ENCODE measurements at places on chromosomes 2 and 18.

DNA sequence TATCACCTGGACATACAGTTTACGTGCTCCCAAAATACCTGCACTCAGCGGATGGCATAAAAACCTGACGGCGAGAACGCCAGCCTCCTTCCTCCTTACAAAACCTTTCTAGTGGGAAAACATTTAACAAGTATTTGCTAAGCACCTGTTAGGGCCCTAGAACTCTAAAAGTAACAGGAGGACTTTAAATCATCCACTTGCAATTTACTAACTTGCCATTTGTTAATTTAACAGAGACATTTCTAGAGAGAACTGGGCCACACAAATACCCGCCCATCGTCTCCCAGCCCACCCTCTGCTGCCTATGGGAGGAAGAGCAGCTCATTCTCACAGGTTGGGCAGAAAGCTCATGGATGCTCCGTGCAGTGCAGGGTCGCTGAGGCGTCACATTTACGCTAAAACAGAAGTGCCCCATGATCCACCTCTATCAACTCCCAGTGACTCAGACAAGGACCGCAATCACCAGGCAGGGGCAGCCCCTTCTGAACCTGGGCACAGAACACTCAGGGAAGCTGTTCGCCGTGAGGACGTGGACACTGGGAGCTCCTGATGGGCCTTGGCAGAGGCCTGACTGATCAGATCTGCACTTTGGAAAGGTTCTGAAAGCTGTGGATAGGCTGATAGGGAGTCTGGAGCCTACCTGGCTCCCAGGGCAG lies 106.9 kb downstream of the HDAC4 start:
- DNase-seq = peak; percentile 54

DNA sequence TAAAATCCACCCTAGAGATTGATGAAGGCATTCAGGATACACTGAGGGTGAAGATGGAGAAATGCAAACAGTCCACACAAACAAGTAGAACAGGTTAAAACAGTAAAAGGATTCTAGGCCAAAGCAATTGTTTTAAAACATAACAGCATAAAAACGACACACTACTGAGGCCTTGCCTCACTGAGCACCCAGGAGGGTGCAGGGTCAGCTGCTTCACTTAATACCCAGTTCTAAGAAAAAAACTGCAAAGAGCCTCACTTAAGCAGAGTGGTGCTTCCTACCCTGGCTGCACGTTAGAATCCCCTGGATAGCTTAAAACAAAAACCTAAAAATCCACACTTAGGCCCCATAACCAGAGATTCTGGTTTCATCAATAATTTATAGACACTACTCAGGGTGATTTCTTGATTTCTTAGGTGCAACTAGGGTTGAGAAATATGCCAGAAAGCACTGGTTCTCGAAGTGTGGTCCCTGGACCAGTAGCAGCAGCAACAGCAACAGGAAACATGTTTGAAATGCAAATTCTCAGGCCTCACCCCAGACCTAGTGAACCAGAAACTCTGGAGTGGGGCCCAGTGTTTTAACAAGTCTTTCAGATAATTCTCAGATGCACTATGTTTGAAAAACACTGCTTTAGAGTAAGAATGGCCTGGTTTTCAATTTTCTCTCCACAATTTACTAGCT lies 279.1 kb downstream of the ZEB2 start:
- DNase-seq = no peak

- DNase-seq = no peak
Observed at GRCh38 chr2:932320-933115, 18.1 kb upstream of the SNTG2 start.

- no peak for DNase-seq
Observed at GRCh38 chr2:236163471-236164200, 4.5 kb downstream of the GBX2 start.

DNA sequence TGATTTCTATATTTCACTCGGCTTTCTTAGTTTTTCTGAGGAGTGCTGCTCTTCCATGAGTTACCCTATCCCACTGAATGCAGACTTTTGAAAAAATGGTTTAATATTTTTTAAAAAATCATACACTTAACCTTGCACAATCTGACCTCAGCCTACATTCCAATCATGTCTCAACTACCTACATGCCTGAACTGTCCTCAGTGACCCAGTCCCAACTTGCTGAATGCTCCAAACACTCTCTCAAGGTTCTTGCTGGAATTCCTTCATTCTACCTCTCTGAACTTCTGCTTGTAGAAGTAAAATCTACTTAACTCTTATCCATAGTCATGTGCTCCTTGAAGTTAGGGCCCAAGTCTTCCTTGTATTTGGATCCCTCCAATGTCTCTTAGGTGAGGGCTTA lies 181.6 kb downstream of the XIRP2 start:
- no peak for DNase-seq

DNA sequence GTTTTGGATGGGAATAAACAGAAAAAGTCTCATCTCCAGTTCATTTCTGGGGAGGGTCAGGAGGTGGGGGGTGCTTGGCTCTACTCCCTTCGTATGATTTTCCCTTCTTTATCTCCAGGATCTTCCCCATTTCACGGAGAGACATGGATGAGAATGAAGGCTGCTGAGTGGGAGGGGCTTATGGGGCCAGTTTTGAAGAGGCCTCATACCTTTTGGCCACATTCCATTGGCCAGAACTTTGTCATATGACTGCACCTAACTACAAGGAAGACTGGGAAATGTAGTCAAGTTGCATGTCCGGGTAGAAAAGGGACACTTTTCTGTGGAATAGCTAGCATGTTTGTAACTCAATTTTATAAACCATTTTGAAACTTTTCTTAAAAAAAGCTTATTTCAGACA lies 117.6 kb downstream of the NEDD4L start:
- no peak for DNase-seq

GRCh38 chr2:135790423-135790822 lies 46.6 kb downstream of the LCT start:
- DNase-seq = no peak

- DNase-seq = no peak
Observed at GRCh38 chr18:46060359-46060841, 11.7 kb downstream of the PSTPIP2 start.

DNA sequence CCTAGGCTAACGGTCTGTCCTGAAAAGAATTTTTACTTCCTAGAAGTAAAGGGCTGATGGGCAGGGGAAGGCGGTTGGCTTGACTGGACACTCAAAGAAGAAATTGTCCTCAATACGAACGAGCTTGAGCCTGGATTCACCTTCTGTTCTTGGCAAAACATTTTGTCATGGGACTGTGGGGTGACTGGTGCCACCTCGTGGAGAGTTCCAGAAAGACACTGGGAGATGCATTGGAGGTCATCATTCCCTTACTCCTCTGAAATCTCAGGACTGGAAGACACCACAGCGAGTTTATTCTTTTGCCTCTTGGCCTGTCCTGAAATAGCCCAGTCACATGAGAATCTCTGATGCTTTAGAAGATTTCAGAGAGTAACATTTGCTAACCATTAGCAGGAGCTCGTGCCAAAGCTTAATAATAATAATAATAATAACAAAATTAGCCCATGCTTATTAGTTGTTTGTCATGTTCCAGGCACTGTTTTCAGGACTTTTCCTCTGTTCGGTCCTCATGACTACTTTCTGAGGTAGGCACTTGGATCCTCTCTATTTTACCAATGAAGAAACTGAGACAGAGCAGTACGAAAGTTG lies 44.5 kb downstream of the TMEM182 start:
- peak; percentile 11 for DNase-seq

DNA sequence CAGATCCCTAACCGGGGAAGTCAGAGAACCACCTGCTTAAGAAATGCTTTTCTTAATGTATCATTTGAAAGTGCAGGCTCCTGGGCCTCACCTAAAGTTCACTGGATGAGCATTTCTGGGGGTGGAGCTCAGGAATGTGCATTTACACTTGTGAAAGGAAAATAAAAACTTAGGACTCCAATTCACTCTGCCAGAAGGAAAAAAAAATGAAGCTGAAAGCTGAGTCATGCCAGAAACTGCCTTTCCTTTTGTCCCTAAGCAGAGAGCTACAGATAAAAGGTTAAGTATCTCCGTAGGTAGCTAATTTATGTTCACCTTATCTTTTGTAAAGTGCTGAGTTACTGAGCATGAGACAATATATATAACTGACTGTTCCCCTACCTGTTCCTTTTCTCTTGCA lies 229.5 kb upstream of the MEX3C start:
- DNase-seq = no peak

- DNase-seq = no peak
Observed at GRCh38 chr18:56615738-56616520, 22.5 kb downstream of the TXNL1 start.

GRCh38 chr2:230953845-230954244 lies 28.8 kb upstream of the GPR55 start:
- DNase-seq = no peak

DNA sequence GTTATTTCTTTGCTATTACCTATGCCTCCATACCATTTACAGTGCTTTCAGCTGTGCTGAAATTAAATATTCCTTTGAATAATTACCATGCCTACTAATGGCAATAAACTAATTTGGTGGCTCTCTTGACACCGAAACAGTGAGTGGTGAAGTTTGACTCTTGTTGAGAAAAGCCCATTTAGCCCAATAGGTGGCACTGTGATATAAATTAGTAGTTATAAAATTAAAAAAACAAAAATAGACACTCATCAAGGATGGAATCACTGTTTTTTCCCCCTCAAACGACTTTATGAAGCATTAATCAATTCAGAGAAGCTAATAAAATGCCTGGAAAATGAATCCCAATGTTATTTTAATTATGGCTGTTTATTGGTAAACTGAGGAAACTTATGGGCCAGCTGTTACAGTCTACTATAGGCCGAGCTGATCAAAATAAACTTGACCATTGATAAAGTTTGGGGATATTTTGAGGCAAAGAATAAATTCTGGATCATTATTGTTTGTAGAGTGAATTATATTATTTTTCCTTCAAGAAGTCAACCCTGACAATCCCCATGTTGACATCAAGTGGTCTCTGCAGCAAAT lies 339.6 kb downstream of the TRIB2 start:
- no peak for DNase-seq

DNA sequence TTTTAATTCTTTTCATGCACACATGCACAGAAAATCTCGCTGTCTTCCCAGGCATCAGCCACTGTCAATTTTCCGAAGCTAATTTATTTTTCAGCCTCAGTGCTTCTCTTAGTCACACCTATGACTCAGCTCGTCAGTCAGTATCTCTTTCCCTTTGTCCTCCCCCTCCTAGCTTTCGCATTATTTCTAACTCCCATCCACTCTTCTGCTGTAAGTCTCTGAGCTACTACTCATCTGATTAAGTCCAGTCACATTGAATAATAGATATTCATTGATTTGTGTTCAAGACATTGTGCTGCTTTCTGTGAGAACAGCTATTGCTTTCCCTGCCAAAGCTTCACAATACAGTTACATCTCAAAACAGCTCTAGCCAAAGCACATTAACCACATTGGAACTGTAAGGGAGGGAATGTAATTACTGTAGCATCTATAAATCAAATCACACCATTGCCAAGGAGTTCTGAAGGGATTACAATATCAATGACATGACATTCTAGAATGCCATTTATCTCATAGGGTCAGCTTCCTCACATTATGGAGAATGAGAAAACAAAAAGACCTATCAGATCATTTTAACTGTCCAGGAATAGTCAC lies 89.4 kb downstream of the SCN3A start:
- no peak for DNase-seq

DNA sequence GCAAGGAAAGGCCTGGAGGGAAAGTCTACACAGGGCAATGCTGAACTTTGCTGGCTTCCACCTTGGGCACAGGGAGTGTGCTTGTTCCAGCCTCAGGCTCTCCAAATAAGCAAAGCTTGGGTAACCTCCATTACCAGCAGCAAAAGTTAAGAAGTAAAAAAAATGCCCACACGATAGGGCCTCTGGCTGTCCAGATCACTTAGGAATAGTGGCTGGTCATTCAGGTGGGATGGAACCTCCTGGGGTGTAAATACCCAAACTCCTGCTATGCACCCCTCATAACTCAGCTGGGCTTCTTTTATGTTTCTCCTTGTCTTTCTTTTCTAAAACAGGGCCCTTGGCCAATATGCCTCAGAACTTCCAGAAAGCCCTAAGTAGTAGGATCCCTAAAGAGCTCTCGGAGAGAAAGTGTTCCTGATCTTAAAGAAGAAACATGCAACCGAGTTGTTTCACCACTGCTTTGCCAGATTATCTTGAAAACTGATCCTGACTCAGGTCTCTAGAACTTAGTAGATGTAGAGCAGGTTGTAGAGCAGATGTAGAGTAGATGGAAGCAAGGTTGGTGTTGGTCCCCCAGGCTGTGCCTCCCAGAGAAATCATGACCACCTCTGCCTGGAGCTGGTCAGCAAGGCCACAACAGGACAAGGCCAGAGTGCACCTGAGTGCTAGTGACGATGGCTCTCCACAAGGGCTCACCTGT lies 2.0 kb upstream of the OSR1 start:
- no peak for DNase-seq

- DNase-seq = no peak
Observed at GRCh38 chr2:219384859-219385258, 2.9 kb downstream of the DNPEP start.

DNA sequence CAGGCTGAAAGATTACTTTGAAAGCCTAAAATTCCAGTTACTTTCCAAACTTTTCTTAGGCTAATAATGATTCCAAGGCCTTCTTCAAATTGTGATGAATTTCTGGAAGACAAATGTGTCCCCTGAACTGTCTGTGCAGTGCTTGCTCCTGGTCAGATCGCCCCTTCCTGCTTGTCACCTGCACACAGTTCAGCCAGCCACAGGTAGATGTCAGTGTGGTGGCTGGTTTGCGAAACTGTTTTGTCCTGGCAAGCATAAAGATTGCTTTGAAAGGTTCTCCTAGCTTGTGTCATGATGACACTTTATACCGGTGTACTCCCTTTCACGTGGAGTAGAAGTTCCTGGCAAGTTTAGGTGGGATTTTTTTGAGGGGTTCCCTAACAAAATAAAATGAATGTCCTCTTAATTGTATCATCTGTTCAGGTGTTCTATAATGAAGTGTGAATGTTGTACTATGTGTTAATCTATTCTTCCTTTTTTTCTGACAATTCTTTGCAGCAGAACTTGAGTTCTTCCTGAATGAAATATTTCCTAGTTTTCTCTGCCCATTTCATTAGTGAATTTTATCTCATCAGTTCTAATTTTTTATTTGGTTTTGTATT lies 298.8 kb downstream of the ZNF407 start:
- DNase-seq = peak; percentile 19

- DNase-seq = no peak
Observed at GRCh38 chr2:152441961-152442360, 107.0 kb downstream of the FMNL2 start.

GRCh38 chr2:58702302-58702885 lies 461.3 kb upstream of the FANCL start:
- no peak for DNase-seq

- DNase-seq = no peak
Observed at GRCh38 chr2:27640722-27641245, 11.9 kb downstream of the GPN1 start.

GRCh38 chr2:105496271-105496670 lies 97.4 kb upstream of the FHL2 start:
- DNase-seq = no peak

GRCh38 chr2:189841019-189841418 lies 56.8 kb downstream of the PMS1 start:
- no peak for DNase-seq

- no peak for DNase-seq
Observed at GRCh38 chr18:45518311-45519155, 96.7 kb upstream of the SLC14A2 start.

DNA sequence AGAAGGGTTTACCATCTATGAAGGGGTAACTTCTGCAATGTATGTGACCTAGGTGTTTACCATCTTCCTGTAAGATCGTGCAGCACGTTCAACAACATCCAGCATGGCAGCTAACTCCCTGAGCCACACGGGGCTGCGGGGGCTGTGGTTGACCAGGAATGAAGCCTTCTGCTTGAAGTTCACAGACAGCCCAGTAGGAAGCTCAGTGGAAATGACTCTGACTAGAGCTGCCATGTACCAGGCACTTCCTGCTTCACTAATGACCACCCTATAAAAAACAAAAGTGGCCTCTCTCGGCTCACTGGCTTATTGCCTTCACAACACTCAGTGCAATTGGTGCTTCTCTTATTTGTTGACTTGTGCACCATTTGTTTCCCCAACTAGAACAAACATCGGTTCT lies 99.7 kb upstream of the SMAD7 start:
- no peak for DNase-seq
